Activated naive CD4-positive, alpha-beta T cell treated with anti-CD3 and anti-CD28 coated beads, Interleukin-2, amount 10 ng/mL, durations not matched to agents 7 days and 5 days (primary cell): ENCODE measurements at places on chromosomes 12 and 14.

- DNase-seq, result no peak
These were observed 452.1 kb downstream of the BCAT1 start for GRCh38 chr12:24496755-24497154.

- no peak for DNase-seq
These were observed 201.0 kb upstream of the DIO3 start for GRCh38 chr14:101360054-101360911.

DNA sequence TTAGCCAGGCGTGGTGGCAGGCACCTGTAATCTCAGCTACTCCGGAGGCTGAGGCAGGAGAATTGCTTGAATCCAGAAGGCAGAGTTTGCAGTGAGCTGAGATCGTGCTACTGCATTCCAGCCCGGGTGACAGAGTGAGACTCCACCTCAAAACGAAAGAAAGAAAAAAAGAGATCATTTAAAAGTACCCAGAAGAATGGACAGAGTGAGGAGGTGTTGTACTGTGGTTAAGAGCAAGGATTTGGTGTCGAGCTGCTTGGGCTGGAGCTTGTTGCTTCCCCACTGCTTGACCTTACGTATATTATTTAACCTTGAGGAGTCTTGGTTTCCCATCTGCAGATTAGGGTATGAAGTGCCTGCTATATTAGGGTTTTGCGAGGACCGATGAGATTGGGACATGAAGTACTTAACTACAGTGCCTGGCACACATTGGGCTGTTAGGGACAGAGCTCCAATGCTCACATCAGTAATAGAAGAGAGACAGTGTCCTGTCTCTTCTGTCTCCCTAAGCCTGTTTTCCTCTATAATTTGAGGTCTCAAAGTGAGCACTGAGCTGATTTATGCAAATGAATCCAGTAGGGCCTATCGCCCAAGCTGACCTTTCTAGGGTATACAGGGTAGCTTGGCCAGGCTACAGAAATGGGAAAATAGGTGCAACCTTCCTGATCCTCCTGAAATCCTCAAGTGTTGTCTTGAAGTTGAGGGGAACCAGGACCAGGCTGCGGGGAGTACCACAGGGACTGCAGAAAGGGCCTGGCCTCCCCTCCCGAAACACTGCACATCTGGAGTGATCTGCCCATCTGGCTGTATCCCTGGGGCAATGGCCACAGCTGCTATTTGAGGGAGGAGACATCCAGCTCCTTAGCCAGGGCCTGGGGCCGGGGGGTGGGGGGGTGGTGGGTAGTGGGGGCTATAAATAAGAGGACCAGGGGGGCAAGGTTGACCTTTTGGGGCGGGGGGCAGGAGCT, 8.6 kb upstream of the HDAC7 start:
- no peak for DNase-seq

DNA sequence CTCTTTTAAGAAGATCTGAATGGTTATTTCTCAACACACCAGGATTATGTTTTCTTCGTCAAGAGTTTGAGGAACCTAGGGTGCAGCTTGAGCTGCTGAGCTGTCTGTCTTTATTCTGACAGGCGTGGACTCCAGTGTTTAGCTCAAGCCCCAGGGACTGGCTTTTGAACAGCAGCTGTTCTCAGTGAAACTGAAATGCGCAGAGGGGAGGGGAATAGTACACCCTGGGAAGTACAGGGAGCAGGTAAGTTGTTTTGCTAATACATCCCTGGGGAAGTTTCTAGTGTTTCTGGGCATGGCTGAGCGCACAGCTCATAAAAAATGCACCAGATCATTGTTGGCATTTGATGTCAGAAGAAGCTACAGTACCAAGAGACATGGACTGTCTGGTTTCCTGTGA, 659.8 kb downstream of the DIO2 start:
- no peak for DNase-seq

DNA sequence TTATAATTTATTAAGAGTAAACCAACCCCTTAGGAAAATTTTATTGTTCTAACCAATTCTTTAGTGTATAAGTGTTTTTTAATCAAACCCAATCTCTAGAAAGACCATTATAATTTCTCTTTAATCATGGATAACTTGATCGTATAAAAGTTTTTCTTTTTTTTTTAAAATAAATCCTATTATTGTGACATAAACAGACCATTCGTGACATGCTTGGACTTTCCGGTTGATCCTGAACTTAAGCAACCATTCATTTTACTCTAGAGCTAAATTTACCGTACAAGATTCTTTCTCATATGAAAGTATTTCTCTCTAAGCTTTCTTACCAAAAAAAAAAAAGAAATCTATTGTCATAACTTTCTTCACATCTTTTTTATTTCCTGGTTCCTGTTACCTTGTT, 32.6 kb upstream of the SLC38A4 start:
- no peak for DNase-seq

DNA sequence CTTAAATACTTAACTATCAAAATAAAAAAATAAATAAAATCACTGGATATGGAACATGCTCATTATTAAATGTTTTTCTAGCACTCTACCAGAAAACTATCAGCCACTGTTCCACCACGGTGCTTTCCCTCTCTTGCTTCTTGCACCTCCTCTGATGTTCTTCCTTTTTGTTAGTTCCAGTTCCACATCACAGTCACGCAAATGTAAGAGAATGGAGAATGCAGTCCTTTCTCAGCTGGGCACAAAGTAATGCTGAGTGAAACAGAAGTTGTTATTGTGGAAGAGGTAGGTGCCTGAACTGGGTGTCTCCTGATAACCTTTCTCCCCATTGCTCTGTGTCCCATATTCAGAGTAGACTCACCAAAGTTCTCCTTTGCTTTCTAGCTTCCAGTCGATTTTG, 1116.9 kb upstream of the TMEM132C start:
- DNase-seq, result no peak

DNA sequence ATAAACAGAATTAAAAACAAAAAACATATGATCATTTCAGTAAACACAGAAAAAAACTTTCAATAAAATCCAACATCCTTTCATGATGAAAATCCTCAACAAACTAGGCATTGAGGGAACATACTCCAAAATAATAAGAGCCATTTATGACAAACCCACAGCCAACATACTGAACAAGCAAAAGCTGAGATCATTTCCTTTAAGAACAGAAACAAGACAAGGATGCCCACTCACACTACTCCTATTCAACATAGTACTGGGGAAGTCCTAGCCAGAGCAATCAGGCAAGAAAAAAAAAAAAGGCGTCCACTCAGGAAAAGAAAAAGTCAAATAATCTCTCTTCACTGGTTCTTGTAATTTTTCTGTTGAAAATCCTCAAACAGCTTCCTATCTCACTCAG, 30.1 kb downstream of the MRPL42 start:
- no peak for DNase-seq

DNA sequence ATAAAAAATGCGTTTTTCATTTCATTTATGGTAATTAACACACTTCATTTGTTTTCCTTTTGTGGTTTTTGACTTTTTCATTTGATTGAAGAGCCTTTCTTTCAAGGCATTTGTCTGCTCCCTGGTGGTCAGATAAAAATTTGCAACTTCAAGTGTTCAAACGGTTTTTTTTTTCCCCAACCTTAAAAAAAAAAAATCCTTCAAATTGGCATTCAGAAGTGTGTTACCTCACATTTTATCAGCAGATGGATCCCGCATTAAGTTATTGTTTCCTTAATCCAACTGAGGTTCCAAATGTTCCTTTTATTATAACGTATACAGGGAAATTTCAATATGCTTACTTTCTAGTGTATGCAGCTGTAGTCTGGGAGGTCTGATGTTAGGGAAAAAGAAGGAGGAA, 47.2 kb downstream of the MYF5 start:
- no peak for DNase-seq

DNA sequence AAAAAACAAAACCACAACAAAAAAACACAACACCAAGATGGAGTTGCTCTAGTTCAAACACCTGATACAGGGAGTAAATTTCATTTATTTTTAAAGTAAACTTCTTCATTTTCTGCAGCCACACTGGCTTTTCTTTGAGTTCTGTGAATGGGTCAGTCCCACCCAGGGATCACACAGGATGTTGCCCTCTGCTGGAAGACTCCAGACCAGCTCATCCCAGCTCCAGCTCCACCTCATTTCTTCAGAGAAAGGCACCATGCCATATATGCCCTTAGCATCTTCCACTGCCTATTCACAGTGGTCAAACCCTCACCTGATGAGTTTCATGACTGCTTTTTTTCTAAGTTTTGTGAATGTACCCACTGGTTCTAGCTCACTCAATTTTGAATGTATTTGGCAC, 8.0 kb downstream of the GLIPR1 start:
- peak; percentile 26 for DNase-seq

- DNase-seq, result no peak
These were observed 215.7 kb downstream of the SYT10 start for GRCh38 chr12:33223956-33224355.

DNA sequence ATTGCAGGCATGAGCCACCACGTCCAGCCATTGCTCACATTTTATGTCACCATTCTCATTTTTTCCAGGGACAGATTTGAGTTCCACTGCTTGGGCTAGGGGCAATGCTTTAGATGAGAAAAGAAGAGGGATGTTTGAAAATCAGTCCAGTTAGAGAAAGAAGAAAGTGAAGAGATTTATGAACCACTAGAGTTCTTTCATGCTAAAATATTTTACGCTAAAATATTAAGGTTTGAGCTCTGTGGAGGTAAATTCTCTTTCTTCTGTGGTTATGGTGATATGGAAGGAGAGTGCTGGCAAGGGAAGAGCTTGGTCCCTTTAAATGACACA, 21.5 kb downstream of the CFL2 start:
- no peak for DNase-seq

GRCh38 chr14:89955022-89955744, 544 bp upstream of the TDP1 start:
- no peak for DNase-seq

- DNase-seq, result no peak
These were observed 42.8 kb upstream of the CORO1C start for GRCh38 chr12:108773798-108774788.

GRCh38 chr14:76050797-76051392, 65.3 kb downstream of the IFT43 start:
- DNase-seq, result peak; percentile 71

GRCh38 chr12:112998987-112999767, 20.9 kb downstream of the OAS2 start:
- DNase-seq, result no peak

GRCh38 chr12:105384916-105385535, 54.5 kb downstream of the C12orf75 start:
- no peak for DNase-seq

- DNase-seq, result no peak
These were observed 165.0 kb downstream of the RGS6 start for GRCh38 chr14:72097173-72097783.

DNA sequence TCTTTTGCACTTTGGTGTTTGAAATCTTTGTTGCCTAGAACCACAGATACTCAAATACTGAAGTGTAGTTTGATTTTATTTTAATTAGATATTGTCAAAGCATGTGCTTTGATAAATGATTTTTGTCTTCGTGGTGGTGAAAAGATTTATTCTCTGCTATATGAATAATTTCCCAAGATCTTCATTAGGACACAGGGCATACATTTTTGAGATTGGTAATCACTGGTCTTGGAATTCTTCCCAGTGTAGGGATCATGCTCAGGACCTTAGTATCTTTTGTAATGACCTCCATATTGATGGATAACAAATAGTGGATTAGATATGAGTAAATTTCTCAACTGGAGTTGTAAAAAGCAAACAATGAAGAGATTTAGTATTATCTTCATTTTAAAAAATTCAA, 28.2 kb downstream of the TBK1 start:
- DNase-seq, result no peak

- DNase-seq, result no peak
These were observed 123.9 kb downstream of the BRMS1L start for GRCh38 chr14:35949920-35950513.

- DNase-seq, result no peak
These were observed 2.8 kb downstream of the KRT7 start for GRCh38 chr12:52235822-52236361.

DNA sequence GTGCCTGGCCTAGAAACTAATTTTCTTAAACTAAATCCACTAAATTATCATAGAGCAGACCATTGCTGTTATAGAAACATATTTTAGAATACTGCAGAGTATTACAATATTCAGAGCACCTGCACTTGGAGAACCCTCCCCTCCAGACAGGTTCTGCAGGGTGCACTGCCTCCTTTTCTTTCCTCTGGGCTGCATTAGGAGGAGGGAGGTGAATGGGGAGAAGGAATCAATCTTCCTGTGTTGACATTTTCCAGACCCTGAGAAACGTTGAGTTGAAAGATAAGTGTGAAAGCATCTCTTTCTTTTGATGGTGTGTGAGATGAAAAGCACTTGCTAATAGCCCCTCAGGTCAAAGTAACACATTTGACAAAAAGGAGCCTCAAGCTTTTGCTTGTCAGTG, 7.3 kb downstream of the SYNE2 start:
- no peak for DNase-seq

DNA sequence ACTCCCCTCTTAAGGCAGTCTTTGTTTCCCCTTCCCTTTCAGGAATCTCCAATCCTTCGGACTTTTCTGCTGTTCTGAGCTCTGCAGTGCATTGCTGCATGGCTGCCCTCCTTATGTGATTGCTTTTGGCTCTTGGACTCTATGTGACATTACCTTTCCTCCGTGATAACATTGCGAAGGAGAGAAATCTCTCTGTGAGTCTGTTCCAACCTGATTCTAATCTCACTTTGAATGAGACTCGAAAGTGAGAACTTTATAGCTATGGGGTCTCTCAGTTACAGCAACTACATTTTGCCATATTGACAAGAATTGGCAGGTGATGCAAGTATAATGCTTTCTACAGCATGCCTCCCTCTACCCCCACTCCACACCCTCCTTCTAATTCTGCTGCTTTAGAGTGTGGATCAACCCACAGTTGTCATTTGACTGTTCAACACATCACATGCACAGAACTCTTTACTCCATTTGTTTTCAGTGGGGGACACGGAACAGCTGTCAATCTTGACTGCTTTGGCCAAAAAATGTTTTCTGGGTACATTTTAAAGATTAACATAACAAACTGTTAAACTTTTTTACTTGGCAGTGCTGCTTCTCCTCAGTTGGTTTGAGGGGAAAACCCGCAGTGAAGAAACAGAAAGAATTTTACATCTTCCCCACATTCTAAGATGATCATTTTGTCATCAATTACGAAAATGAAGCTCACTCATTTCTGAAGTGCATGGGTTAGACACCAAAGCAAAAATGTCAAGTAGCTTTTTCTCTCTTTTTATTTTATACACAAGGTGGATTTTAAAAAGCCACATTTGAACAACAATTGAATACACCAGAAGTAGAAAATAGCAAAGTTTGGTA, 125.5 kb upstream of the RMST start:
- DNase-seq, result no peak

DNA sequence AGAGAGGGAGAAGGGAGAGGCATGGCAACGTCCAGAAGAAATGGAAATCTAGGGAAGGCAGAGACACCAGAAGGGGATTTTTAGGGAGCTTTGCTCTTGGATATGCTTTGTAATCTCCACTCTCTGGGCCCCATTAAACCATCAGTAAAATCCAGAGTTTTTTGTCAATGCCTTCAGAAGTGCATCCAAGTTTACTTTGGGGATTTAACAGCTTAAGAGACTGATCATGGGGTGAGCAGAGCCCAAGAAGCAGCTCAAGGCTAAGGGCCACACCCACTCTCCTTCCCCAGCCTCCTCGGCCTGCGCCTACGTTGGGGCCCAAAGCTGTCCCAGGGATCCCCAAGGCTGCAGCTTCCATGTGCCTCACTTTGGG, 37.4 kb upstream of the WSCD2 start:
- no peak for DNase-seq

- no peak for DNase-seq
These were observed 7.9 kb upstream of the OR10G2 start for GRCh38 chr14:21642683-21643082.

- peak; percentile 39 for DNase-seq
These were observed 52.6 kb downstream of the BICDL1 start for GRCh38 chr12:120041386-120042231.

- DNase-seq, result no peak
These were observed 36.6 kb downstream of the TC2N start for GRCh38 chr14:91830777-91831176.
